ENCODE measurements at places on chromosomes 5 and 9. TPM values are rescaled to one million over a fixed set of nuclear protein-coding genes. Genes with fewer than 3 reads are reported as not detected.

DNA sequence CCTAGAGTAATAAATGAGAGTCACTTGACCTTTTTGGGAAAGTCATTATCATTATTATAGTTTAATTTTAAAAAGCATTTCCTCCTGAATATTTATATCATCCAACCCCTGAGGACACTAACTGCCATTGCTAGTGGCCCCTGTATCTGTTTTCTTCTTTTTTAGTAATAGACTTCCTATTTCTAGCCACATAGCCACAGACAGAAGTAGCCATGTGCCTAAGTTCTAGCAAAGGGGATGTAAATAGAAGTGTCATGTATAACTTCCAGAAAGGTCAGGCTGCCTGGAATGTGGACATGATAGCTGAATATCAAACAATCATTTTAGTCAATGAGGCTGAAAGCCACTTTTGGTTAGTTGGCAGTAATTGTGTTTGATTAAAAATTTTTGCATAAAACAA, 37.5 kb upstream of the IQGAP2 start:
- DNase-seq, result no peak

- no peak for DNase-seq
Measured at GRCh38 chr9:76415731-76416130, 21.5 kb upstream of the RFK start.

GRCh38 chr5:135029477-135030122, 4.4 kb downstream of the PITX1 start:
- no peak for DNase-seq

GRCh38 chr9:4537581-4537980, 47.3 kb downstream of the SLC1A1 start:
- DNase-seq, result no peak

DNA sequence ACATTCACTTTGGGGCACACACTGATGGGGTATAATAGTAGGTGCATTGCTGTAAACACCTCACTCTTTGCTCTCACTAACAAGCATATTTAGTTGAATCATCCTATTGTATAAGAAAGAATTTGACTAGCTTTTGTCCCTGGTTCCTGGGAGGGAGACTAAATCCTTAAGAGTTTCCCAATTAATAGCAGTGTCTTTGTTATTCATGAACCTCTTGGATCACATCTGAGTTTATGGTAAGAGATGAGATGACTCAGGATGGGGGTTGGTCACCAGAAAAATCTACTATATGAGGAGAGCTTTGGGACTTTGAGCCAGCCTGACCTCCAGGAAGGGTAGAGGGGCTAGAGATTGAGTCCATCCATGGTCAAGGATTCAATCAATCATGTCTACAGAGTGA, 56.8 kb downstream of the PUM3 start:
- no peak for DNase-seq

DNA sequence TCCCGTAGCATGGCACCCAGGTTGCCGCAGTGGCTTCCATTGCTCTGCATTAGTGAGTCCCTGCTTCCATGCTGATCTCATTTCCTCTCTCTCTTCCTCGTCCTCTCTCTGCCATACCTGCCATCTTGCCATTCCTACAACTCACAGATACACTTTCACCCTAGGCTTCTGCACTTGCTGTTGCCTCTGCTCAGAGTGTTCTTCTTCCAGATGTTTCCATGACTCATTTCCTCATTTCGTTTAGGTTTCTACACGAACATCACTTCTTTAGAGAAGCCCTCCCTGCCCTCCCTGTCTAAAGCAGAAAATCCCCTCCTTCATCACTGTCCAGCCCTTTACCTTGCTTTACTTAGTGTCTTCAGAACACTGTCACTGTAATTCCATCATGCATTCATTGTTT, 115.2 kb upstream of the WWC1 start:
- no peak for DNase-seq

DNA sequence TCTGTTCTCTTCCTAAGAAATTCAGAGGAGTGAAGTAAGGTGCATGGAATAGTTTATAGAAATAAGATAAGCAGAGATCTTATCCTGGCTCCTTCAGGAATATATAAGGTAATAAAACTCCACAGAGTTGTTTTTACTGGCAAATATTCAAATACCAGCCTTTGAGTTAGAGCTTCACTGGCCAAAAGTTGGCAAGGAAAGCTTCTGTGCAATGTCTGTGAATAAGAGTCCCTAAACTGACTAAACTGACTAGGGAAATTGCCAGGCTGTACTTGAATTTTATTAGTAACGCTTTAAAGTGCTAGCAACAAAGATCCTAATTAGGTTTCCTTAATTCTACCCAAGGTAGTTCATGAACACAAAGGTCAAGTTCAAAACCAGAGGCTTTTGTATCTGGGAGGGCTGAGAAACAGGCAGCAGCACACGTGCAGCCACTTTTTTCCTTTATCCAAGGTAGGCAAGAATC, 131.1 kb upstream of the MPDZ start:
- DNase-seq, result no peak

GRCh38 chr5:62178258-62178657, 127.7 kb upstream of the KIF2A start:
- no peak for DNase-seq

DNA sequence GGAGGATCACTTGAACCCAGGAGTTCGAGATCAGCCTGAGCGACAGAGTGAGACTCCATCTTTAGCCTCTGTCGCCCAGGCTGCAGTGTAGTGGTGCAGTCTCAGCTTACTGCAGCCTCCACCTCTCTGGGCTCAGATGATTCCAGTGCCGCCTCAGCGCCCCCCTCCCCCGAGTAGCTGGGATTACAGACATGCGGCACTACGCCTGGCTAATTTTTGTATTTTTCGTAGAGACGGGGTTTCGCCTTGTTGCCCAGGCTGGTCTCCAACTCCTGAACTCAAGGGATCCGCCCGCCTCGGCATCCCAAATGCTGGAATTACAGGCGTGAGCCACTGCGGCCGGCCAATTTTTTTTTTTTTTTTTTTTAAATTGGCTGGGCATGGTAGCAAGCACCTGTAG, 2.3 kb upstream of the HSPA9 start:
- no peak for DNase-seq

GRCh38 chr9:96204853-96205252, 97.1 kb downstream of the HSD17B3 start:
- DNase-seq, result no peak

GRCh38 chr5:90967443-90967842, 408.8 kb downstream of the ADGRV1 start:
- no peak for DNase-seq

GRCh38 chr5:59891962-59892643, 1.4 kb downstream of the PDE4D start:
- no peak for DNase-seq

GRCh38 chr5:154885439-154885838, 27.0 kb downstream of the CNOT8 start:
- DNase-seq, result no peak

GRCh38 chr9:133667759-133668450, 31.7 kb downstream of the DBH start:
- DNase-seq, result no peak

DNA sequence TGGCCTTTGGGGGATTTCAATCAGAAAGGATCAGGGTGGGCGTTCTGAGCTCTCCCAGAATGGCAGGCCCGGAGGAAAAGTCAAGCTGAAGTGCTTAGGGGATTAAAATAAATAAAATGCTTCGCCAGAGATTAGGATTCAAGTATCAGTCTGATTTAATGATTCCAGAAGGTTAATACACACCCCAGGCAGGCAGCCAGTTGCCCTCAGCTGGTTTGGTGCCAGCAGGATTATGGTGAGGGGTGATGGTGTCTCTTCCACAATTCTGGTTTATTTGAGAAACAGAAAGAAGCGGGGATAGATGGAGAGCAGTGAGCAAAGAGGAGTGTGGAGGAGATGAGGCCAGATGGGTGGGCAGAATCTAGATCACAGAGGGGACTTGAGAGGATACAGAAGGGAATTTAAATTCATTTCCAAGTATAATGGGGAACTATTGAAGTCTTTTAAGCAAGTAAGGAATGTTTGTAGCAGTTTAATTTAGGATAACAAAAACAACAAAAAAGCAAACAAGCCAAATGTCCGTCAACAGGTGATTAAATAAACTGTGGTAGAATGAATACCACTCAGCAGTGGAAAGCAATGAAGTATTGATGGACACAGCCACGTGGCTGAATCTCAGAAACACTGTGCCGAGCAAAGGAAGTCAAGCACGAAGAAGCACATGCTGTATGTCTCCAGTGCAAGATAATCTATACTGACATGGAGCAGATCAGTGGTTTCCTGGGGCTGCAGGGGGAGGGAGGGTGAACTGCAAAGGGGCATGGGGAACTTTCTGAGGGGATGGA, 297.7 kb downstream of the MSX2 start:
- no peak for DNase-seq

- DNase-seq, result no peak
Measured at GRCh38 chr5:96404191-96404867, 28.7 kb downstream of the PCSK1 start.

- no peak for DNase-seq
Measured at GRCh38 chr9:37719526-37719925, 34.1 kb upstream of the TRMT10B start.

DNA sequence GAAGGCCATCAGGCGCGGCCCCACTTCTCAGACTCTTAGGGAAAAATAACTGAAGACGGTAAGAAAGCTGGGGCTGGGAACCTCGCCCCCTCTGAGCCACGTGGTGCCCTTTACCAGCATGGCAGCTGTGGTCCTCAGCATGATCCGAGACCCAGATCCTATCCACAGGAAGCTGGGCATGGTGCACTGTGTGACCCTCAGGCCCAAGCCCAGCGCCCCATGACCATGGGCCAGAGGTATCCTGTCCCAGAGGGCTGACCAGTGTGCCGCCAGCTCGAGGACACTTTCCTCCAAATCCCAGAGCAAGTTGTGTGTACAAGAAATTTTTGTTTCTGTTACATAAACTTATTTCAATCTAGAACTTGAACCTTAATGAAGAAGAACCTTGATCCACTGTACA, 28.1 kb downstream of the TERT start:
- no peak for DNase-seq

GRCh38 chr5:40481241-40481640, 198.5 kb upstream of the PTGER4 start:
- DNase-seq, result no peak

GRCh38 chr5:133612249-133612860, at the start of gene FSTL4:
FSTL4 (minus strand) TSS chr5:133612541.
- DNase-seq, result no peak

DNA sequence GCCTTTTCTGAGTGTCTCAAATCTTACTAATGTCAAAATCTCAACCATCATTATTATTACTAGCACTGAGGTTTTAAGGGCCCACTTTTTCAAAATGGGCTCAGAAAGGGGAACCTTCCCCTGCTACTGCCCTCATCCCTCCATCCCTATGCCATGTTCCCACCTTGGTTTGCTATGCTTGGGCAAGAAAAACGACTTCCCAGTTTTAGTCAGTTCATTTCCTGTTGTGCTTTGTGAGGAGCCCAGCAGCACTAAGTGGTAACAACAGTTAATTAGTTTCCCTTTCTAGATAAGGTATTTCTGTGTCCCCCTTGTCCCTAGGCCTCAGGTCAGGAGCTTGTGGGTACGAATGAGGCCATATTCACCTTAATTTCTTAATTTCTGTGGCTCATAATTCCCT, 595.2 kb downstream of the RAB3C start:
- DNase-seq, result no peak

GRCh38 chr9:10003047-10003446, 609.8 kb downstream of the PTPRD start:
- DNase-seq, result no peak

DNA sequence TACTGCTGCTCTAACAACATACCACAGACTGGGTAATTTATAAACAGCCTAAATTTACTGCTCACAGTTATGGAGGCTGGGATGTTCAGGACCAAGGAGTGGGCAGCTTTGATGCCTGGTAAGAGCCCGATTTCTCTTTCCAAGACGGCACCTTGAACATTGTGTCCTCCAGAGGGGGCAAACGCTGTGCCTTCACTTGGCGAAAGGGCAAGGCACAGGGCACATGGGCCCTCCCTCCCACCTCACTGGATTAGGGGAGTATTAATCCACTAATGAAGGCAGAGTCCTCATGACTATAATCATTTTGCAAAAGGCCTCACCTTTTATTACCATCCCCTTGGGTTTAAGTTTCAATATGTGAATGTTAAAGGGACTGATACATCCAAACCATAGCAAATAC, 397.7 kb downstream of the TMEM38B start:
- no peak for DNase-seq

DNA sequence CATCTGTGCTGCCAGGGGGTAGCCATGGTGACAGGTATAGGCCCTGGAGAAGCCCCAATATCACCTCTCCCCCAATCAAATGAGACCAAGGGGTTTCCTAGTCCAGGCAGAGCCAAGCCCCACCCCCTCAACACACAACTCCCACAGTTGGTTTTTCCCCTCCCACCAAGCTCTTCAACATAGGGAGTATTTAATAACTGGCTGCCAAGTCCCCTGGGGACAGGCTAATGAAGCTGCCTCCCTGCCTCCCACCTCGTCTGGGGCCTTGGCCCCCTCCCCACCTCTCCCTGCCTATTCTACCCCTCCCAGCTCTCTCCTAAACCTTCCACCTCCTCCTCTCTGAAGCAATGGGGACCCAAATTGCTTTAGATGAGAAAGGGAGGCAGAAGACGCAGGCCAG, 23.4 kb downstream of the CPLX2 start:
- DNase-seq, result no peak

GRCh38 chr5:92455011-92455410, 1071.9 kb upstream of the ARRDC3 start:
- no peak for DNase-seq

DNA sequence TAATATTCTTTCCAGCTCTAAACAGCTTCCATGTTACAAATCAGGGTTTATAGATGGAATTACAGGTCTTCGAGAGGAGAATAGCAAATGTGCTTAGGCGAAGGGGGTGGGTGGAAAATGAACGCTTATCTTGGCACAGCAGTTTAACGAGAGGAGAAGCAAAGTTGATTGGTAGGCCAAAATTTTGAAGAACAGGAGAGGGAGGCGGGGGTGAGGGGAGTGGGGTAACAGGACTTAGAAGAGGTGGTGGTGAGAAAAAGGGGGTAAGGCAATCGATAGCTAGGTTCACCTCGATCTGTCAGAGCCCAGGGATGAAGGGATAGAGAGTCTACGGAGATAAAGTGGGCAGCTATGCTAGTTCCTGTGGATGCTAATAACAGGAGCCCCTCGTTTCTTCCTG, 764 bp downstream of the ANKRA2 start:
- no peak for DNase-seq

Gene SLC27A6
- not detected for total RNA-seq

Gene PCDHA4
- not detected for total RNA-seq

Gene RMI1
- 25.6 TPM for total RNA-seq

Gene HINT2
- 47.5 TPM for total RNA-seq

Gene OR1J2
- not detected for total RNA-seq

Gene ADGRD2
- not detected for total RNA-seq

Gene KCNT1
- not detected for total RNA-seq

Gene TXNDC8
- total RNA-seq, result not detected

Gene RLN1
- 0.70 TPM for total RNA-seq

Gene C6
- total RNA-seq, result not detected

Gene FST
- 0.31 TPM for total RNA-seq

Gene GPR150
- total RNA-seq, result 0.22 TPM

Gene KIF24
- total RNA-seq, result 6.1 TPM

Gene SCGB3A2
- not detected for total RNA-seq

Gene LCN1
- total RNA-seq, result not detected

Gene PCDHA12
- total RNA-seq, result not detected

Gene TOR1B
- total RNA-seq, result 25.6 TPM

Gene BTNL8
- not detected for total RNA-seq

Gene LECT2
- total RNA-seq, result not detected
